Astrocyte of the hippocampus (primary cell): ENCODE measurements at places on chromosomes 6 and 20.
A peak's percentile ranks its signal among the peaks of the same experiment; 100 is the strongest.

DNA sequence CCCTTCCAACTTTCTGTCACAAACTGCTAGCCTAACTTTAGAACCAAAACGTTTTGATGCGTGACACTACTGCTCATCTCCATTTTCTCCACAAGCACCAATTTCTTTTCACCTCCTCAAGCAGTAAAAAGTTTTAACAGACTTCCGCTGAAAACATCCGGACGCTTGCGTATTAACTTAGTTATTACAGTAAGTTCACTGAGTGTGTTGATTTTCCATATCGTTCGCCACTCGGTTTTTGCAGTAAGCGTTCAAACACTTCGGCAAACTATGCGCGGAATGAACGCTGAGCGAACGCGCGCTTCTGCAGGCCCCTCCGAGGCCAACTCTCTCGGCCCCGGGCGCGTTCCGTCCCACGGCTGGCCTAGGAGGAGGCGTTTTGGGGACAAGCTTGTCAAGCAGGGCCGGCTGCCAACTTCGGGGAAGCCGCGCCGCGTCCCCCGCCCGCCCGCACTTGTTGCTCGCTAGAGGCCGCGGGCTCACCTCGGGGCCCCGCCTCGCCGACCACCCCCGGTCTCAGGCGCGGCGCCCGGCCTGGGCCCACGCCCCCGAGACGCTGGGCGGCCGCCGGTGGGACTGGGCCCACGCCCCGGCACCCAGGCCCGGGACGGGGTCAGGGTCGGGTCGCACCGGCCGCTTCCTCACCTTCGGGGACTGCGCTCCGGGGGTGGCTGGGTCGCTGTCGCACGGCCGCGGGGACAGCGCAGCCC, 945 bp downstream of the PHF10 start:
- peak; percentile 78 for DNase-seq

DNA sequence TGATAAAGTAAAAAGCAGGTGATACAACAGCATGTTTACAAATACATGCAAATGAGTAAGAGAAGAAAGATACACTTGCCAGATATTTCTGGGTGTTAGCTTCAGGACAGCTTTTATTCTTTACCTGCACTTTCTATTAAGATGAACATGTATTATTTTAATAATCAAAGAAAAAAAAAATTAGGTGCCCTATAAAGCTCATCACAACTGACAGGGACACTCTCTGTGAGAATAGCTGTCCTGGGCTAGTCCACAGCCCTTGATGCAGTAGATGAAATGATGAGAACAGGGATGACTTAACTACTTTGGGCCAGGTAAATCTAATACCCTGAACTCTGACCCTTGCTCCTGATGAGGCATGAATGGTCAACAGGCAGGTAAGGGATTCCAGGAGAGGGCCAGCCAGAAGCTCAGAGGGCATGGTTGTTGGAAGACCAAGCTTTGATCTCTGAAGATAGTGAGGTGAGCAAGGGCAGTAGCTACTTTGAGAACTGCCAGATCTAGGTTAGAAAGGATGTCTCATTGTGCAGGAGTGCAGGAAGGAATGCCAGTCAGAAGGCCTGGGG, 15.6 kb downstream of the NSFL1C start:
- DNase-seq: peak; percentile 21

GRCh38 chr6:92723390-92723931, 695.9 kb downstream of the EPHA7 start:
- no peak for DNase-seq

DNA sequence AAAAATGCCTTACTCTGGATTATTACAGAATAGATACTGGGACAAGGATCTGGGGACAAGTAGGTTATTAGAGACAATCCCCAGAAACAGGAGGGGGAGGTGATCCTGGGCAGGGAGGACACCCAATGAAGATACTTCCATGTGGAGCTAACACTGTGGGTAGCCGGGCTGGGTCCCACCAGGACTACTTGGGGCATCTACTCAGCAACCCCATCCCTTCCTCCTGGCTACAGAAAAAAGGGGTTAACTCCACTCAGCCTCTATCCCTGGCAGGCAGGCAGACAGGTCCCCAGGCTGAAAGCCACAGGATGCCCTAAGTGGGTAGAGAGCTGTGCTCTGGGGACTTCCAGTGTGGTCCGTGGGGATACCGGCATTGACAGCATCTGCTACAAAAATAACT, 68.0 kb upstream of the NXT1 start:
- no peak for DNase-seq

DNA sequence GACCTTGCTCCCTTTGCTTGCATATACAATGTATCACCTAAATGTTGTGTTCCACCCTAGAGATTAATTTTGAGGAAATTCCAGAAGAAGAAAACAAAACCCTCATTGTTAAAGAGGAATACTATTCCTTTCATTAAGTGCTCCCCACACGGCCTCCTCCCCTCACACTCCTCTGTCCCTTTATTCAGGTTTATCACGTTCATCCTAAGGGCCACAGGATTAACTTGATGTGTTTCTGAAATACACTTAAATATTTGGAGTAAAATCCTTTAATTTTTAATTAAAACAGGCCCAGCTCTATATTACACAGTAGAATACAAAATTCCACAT, 89.4 kb upstream of the MRPS10 start:
- DNase-seq: no peak

DNA sequence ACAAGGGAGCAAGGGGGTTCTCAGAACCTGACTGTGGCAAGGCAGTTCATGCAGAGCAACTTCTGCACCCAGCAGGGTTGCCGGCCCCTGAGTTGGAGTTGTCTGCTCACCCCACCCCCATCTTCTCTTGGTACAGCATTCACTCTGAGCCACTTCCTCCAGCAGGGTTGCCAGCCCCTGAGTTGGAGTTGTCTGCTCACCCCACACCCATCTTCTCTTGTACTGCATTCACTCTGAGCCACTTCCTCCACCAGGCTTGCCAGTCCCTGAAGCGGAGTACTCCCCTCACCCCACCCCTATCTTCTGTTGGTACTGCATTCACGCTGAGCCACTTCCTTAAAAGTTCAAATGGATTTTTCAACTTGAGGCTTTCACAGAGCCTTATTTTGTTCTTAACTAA, 79.7 kb upstream of the SYNDIG1 start:
- no peak for DNase-seq

- no peak for DNase-seq
Measured at GRCh38 chr20:6362245-6362644, 239.4 kb upstream of the FERMT1 start.

DNA sequence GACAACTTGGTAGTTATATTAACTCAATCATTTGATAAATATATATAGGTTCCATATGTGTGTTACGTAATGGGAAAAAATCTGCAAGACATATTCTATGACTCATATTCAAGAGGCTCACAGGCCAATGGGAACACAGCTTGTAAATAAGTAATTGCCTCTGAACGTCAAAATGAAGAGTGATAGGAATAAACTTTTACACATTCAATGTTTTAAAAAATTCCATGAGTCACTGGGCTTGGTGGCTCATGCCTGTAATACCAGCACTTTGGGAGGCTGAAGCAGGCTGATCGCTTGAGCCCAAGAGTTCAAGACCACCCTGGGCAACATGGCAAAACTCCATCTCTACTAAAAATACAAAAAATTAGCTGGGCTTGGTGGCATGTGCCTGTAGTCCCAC, 209.4 kb upstream of the MCHR2 start:
- peak; percentile 74 for DNase-seq

DNA sequence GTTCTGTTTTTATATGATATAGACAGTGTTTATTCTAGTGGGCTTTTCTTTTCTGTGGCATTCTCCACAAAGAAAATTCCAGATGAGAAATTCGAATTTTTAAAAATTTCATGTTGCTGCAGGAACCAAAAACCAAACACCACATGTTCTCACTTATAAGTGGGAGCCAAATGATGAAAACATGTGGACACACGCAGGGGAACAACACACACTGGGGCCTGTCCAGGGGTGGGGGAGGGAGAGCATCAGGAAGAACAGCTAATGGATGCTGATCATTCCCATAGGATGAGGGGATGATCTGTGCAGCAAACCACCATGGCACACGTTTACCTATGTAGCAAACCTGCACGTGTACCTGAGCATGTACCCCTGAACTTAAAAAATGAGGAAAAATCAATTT, 499.0 kb upstream of the SLC35B3 start:
- no peak for DNase-seq

DNA sequence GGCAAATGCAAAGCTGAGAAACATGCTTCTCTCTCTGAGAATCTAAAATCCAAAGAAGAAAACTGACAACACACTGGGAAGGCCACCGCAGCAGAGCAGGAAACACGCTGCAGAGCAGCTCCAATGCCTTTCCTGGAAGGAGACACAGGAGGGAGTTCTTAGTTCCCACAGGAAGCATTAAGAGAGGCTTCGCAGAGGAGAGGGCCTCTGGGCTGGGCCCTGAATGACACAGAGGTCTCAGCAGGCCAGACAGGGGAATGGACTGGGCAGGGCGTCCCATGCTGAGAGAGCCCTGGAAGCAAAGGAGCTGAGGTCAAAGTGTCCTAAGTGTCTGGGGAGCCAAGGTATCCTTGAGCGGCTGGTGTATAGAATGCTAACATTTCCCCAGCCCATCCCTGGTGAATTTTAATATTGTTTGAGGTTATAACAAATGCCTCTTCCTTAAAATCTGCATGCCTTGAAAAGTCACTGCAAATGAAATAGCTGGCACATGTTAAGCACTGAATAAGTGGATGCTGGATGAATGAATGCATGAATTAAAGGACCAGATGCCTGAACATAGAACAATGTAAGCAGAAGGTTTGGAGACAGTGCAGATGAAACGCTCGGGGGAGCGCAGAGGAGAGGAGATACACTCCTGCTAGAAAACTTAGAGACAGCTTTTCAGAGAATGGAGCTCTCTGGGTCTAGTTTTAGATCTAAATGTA, 110.0 kb upstream of the SYNDIG1 start:
- no peak for DNase-seq

GRCh38 chr6:37020381-37020780, 14.9 kb downstream of the FGD2 start:
- no peak for DNase-seq

DNA sequence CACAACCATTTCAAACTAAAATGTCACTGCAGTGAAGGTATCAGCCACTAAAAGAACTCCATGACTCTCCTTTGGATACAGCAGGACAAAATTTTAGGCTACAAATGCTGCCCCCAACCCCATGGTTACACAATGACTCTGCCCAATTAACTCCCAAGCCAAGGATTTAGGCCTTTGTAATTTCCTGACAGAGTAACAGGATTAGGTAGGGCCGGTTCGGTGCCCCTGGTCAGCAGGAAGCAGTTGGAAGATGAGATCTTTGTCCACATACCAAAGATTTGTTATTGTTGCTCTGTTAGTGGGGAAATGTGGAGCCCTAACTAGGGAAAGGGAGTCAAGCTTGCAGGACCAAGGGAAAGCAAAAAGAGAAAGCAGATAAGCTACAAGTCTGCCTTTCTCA, 26.7 kb upstream of the RIPK1 start:
- DNase-seq: no peak

GRCh38 chr6:341914-342831, 49.4 kb upstream of the IRF4 start:
- DNase-seq: no peak

GRCh38 chr20:14711652-14712051, 374.2 kb upstream of the FLRT3 start:
- peak; percentile 46 for DNase-seq

DNA sequence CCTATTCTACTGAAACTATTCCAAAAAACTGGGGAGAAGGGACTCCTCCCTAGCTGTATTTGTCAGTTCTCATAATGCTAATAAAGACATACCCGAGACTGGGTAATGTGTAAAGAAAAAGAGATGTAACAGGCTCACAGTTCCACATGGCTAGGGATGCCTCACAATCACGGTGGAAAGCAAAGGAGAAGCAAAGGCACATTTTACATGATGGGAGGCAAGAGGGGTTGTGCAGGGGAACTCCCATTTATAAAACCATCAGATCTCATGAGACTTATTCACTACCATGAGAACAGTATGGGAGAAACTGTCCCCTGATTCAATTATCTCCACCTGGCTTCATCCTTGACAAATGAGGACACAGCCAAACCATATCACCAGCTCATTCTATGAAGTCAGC, 111.2 kb upstream of the RIPOR2 start:
- no peak for DNase-seq

DNA sequence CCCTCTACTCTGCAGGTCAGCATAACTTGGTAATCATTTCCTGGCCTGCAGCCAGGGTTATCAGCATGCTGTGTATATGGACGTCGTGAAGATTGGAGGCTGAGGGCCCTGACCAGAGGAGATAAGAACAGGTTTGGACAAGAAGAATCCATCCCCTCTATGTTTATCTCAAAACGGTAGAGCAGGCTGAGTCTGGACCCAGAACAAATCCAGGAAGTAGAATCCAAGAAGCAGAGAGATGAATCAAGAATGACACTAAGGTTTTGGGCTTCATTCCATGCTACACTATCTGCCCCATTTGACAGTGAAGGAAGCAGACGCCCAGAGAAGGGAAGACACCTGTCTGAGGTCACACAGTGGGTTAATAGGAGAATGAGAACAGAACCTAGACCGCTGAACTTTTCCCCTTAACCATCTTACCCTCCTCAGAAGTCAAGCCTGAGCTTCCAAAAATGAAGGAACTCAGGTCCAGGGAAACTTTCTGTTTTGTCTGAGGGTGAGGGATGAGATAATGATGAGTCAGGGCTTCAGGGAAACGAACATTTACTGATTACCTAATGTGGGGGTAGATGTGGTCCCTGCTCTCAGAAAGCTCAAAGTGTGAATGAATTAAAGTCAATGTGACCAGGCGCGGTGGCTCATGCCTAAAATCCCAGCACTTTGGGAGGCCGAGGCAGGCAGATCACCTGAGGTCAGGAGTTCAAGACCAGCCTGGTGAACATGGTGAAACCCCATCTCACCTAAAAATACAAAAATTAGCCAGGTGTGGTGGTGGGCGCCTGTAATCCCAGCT, 9.4 kb upstream of the COMMD7 start:
- no peak for DNase-seq

GRCh38 chr20:14295238-14295637, 42.2 kb downstream of the FLRT3 start:
- DNase-seq: no peak

- DNase-seq: no peak
Measured at GRCh38 chr6:55101157-55101556, 73.2 kb upstream of the HCRTR2 start.

GRCh38 chr6:15401769-15402250, 155.9 kb downstream of the JARID2 start:
- DNase-seq: peak; percentile 56

DNA sequence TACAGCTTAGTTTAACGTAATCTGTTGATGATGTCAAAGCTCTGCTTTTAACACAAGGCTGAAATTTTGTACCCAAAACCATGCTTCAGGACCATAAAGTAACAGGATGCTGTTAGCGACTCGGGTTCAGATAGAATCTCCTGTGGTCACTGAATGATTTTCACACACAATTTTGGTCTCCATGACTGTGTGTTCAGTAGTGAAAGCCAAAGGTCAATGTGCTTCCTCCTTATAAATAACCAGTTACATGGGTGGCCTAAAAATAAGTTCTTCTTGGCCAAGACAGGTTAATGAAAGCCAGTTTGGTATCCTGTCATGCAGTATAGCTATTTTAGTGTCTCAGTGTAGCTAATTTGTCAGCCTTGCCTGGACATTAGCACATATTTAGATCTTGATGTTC, 19.1 kb upstream of the LOC128125822 start:
- DNase-seq: no peak

- peak; percentile 95 for DNase-seq
Measured at GRCh38 chr6:149922642-149923326, at the start of gene RAET1G. Gene RAET1G, minus strand, starts transcription at chr6:149923121. Its CDS starts 111 bp downstream, at chr6:149923010.
